ENCODE measurements at places on chromosomes 6 and 20. TPM values are rescaled to one million over a fixed set of nuclear protein-coding genes. Genes with fewer than 3 reads are reported as not detected.

- DNase-seq = peak; percentile 4
Measured at GRCh38 chr6:15023448-15023847, 222.4 kb upstream of the JARID2 start.

DNA sequence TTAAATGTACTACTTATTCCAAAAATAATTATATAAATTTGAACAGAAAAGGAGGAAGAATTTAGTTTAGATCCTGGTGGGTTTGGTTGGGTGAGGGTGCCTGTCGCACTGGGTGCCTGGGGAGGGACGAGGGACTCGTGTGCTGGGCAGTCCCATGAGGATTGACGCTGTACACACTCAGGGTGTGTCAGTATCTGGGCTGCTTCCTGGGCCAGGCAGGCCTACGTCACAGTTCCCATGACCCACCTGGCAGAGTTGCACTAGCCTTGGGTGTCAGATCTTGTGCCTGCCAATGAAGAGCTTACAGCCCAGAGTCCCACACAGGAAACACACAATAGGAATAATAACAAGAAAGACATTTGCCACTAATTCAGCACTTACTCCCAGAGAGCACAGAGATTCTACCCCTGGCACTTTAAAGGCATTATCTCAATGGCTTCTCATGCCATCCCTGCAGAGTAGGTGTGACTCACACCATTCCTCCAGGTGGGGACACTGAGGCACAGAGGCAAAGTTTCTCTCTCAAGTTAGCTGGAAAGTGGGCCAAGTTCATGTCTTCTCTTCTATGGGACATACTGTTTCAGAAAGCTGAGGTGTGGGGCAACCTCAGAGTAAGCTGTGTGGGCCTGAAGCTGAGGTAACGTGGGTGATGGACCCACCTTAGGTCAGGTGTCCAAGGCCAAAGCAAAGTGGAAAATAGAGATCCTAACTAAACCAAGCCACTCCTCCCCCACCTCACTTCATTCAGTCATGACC lies 1.3 kb upstream of the SDCBP2 start:
- no peak for DNase-seq

DNA sequence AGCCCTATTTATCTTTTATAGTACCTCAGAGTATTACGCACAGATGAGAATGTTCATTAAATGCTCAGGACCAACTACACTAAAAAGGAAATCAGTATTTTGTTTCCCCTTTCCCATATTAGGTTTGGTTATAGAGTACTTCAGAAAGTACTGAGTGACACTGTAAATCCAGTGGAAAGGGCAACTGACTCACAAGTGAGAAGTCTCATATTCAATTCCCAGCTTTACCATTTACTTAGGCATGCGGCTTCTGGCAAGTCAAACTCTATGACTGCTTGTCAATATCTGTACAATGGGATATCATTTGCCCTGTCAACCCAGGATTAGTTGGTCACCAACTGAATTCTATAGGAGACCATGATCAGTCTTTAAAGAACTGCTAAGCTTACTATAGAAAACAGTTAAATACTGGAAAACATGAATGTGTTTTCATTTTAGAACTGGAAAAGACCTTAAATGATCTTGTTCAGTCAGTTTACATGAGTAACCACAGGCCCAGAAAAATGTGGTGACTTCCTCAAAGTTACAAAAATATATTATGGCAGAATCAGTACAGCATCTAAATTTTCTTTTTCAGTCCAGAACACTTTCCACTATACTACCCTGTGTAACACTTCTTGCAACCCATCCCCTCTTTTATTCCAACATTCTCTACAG lies 3.6 kb downstream of the MAP3K7 start:
- no peak for DNase-seq

DNA sequence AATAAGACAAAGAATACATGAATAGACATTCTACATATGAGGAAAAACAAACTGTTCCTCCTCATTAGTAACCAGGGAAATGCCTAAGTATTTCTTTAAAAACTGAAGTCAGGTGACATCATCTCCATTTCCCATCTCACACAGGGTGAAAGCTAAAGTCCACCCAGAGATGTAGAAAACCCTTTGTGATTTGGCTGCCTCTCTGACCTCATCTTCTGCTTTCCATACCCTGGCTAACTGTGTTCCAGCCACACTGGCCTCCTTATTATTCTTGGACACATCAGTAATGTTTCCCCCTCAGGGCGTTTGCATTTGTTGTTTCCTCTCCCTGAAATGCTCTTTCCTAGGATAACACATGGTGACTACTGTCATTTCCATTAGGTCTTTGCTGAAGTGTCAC lies 40.4 kb downstream of the ESF1 start:
- DNase-seq = peak; percentile 19

DNA sequence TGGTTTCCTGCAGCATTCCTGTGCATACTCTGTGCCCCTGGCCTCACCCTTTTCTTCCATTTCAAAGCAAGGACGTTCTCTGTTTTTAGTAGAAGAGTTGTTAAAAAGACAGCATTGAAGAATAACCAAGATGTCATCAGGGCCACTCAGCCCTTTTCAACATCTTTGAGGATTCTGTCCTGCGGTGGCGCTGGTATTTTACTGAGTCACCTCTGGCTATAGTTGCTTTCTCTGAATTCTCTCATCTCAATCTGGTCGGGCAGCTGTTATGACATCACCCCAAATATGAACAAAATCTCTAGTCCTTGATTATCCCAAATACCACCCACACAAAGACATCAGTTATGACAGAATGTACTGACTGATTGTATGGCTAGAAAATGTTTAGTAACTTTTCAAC lies 204.2 kb downstream of the GRIK2 start:
- DNase-seq = no peak

DNA sequence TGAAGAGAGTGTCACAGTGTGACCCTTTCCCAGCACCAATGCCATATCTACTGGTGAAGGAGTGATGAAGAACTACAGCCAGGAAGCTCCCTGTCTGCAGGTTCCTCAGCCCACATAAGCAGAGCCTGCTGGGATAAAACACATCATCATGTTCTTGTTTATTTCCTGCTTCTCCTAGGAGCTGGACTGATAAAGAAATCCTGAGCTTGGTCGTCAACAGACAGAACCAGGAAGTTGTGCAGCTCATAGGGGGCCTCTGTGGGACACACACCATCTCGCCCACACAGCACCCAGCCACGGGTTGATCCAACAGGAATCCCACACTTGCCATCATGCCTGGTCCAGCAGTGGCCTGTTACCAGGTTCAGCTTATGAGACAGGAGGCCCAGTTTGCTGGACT lies 2.8 kb upstream of the CSTL1 start:
- DNase-seq = no peak

DNA sequence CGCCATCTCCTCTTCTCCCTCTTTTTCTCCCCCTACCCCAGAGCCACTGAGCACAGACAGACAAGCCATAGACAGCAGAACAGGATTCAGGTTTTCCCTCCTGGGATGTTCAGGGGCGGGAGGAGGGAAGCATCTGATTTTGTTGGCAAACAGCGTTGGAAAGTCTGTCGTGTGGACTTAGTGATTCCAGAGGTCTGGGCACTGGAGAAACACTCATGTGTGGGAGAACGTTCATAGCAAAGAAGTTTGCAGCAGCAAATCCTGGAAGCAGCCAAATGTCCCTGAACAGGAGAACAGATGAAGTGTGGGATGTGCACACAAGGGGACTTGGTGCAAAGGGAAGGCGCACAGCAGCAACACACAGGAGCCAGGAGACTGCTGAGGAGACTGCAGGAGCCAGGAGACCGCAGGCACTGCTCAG lies 264.1 kb upstream of the CDYL start:
- DNase-seq = no peak

- peak; percentile 44 for DNase-seq
Measured at GRCh38 chr6:46510651-46511050, 19.4 kb upstream of the RCAN2 start.

DNA sequence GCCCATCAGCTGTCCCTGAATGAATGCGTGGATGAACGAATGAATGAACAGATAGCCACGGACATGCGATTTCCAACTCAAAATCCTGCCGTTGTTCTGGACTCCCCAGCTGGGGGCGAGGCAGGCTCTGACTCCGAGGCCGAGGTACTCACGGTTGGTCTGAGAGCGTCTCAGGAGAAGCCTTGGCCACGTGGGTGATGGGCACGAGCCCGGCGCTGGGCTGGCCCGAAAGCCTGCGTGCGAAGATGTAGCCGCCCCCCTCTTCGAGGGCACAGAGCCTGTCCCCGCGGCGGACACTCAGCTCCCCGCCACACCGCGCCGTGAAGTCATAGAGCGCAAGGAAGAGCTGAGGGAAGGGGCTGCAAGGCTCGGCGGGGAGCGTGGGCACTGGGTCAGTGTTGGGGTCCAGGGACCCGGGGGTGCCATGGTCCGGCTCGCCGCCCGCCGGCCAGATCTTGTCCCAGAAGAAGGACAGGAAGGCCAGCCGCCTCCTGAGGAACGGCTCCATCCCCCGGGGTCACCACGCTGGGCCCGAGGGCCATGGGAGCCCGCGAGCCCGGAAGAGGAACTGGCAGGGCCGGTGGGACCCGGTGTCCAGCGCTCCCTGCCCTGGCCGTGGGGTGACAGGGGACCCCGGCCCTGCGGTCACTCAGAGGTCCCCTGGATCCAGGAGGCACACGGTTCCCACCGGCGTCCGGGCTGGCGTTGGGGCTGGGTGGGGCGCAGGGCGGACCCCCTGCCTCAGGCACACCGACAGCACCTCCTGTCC lies 409 bp downstream of the SRMS start:
- DNase-seq = no peak

GRCh38 chr6:18179770-18180356 lies 24.6 kb downstream of the KDM1B start:
- no peak for DNase-seq

DNA sequence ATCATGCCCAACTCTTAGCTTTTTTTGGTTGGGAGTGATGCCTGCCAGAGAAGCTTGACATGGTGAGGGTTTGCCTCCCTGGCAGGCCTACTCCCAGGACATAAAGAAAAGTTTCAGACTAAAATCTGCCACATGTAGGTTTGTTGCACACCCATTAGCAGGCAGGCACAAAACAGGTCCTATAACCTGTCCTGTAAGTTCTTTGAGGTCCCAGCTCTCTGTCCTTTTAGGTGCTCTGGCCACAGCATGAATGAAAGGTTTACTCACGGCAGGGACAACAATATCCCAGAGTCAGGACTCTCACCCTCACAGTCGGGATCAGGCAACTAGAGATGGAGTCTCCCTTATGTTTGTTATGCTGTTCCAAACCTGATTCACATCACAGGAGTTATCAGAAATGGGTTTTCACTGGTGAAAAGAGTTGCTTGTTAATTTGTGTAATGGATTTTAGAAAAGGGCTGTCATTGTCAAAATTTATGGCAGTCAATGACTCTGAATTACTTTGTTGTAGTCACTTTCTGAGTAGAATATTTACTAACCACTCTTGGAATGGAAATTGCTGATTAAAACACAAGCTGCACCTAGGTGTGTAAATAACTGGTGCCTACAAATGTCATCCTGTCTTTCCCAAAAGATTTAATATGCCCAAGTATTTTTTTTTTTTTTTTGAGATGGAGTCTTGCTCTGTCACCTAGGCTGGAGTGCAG lies 5.8 kb upstream of the SRPK1 start:
- DNase-seq = peak; percentile 33

DNA sequence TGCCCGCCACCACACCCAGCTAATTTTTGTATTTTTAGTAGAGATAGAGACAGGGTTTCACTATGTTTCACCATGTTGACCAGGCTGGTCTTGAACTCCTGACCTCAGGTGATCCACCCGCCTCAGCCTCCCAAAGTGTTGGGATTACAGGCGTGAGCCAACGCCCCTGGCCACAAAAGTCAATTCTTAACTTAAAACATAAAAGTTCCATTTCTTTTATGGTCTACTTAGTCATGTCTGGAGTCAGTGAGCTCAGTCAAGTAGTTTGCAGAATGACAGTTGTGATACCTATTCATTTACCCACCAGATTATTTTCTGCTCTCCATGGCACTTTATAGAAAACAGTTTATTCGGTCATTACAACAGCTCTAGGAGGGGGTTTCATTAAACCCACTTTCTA lies 103.1 kb upstream of the ESR1 start:
- DNase-seq = no peak

DNA sequence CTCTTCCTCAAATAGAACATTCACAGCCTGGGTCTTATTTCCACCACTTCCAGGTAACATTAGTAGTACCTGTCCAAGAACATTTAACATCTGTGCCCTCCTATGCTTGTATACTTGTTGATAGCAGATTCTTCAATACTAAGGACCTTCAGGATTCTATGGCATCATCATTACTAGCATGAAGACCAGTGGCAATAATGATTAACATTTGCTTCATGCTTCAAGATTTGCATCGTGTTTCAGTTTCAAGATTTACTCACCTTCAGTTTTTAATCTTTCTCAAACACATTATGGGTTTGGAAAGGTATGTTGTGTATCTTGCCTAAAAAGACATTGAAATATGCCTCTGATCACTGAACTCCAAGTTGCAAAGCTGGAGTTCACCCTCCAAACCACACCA lies 412.8 kb upstream of the NRSN1 start:
- DNase-seq = no peak

DNA sequence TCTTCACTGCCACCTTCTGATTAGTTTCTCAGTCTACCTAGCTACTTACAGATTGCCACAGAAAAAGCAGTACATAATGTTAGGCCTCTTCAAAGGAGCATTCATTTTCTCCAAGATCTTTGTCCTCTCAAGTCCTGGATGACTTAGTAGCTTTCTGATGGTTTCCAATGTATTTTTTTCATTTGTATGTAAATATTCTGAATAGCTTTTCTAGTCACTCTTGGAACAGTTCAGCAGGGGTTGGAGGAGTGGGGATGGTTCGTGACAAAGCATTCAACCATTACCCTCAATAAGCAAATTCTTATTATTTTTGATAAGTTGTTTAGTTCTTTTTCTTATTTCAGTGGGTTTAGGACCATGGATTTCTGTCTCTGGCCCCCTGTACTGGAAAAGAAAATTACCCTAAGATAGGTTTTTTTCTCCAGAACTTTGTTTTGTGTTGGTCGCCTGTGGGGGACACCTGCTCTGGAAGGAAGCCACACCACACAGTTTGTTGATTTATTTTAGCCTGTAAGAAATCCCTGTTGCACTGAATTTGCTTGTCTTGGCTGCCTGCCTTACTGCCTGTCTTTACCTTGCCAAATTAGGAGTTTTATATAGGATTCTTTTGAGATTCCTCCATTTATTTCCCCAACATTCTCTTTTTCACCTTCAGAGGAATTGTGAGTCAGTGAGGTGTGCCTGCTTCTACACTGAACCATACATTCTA lies 247.9 kb downstream of the RFPL4B start:
- no peak for DNase-seq

- DNase-seq = peak; percentile 92
Measured at GRCh38 chr6:9766240-9766915, 648.5 kb downstream of the TFAP2A start.

GRCh38 chr6:88472851-88473525 lies 306.8 kb upstream of the CNR1 start:
- DNase-seq = no peak

Gene SLCO4A1
- 30.7 TPM for total RNA-seq

Gene SYNDIG1
- total RNA-seq = not detected

Gene SLC17A1
- total RNA-seq = 18.4 TPM

Gene TAPBP
- 114 TPM for total RNA-seq

Gene PDE10A
- total RNA-seq = 52.1 TPM

Gene SPATA25
- total RNA-seq = 0.85 TPM

Gene VPS16
- total RNA-seq = 43.8 TPM

Gene CLVS2
- not detected for total RNA-seq

Gene GPANK1
- 9.1 TPM for total RNA-seq

Measured in renal cortical epithelial cell (primary cell).